ENCODE measurements at places on chromosomes 12 and 14.

DNA sequence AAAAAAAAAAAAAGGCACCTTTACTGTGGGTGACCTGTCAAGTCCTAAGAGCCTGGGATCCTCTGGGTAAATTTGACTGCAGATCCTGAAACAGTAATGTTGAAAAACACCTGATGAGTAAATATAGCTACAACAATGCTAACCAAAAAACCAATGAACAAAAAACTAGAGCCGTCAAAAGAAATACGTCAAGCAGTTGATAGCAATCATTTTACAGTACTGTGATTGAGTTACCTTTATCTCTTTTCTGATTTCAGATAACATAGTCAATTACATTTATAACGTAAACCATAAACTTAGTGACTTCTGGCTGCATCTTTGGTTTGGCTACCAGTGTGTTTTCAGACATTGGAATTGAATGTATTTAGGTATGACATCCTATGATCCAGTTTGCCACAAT, 6.1 kb upstream of the TMED2 start:
- no peak for DNase-seq

DNA sequence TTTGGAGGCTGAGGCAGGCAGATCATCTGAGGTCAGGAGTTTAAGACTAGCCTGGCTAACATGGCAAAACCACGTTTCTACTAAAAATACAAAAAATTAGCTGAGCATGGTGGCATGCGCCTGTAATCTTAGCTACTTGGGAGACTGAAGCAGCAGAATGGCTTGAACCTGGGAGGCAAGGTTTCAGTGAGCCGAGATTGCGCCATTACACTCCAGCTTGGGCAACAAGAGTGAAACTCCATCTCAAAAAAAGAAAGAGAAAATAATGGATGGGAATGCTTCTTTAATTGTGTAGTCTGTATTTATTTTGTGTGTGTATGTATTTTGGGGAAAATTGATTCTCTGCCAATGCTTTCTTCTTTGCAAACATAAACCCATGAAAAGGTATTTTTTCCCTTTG, 32.5 kb downstream of the SRGAP1 start:
- no peak for DNase-seq

DNA sequence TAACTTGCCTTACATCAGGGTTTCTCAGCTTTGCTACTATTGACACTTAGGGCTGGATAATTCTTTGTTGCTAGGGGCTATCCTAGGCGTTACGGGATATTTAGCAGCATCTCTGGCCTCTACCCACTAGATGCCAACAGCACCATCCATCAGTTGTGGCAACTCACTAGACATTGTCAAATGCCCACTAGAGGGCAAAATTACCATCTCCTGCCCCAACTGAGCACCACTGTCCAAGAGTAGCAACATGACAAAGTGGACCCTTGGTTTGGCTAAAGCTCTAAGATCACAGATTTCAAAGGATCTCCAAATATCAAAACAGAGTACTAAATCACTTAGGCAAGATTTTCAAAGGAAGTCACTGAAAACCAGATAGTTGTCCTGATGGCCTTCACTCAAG, 251.7 kb upstream of the TBX3 start:
- no peak for DNase-seq

- DNase-seq = no peak
Observed at GRCh38 chr12:109926016-109926415, 25.9 kb downstream of the TCHP start.

- DNase-seq = no peak
Observed at GRCh38 chr12:31560516-31560915, 30.4 kb downstream of the DENND5B start.

DNA sequence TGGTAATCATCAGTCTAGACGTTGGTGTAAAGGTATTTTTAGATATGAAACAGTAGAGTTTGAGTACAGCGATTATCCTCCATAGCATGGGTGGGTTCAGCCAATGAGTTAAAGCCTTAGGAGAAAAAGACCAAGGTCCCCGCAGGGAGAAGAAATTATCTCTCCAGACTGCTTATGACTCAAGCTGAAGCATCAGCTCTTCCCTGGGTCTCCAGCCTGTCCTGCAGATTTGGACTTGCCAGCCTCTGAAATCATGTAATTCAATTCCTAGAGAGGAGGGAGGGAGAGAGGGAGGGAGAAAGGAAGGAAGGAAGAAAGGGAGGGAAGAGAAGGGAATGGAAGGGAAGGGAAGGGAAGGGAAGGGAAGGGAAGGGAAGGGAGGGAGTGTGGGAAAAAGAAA, 12.0 kb upstream of the DTX1 start:
- no peak for DNase-seq

DNA sequence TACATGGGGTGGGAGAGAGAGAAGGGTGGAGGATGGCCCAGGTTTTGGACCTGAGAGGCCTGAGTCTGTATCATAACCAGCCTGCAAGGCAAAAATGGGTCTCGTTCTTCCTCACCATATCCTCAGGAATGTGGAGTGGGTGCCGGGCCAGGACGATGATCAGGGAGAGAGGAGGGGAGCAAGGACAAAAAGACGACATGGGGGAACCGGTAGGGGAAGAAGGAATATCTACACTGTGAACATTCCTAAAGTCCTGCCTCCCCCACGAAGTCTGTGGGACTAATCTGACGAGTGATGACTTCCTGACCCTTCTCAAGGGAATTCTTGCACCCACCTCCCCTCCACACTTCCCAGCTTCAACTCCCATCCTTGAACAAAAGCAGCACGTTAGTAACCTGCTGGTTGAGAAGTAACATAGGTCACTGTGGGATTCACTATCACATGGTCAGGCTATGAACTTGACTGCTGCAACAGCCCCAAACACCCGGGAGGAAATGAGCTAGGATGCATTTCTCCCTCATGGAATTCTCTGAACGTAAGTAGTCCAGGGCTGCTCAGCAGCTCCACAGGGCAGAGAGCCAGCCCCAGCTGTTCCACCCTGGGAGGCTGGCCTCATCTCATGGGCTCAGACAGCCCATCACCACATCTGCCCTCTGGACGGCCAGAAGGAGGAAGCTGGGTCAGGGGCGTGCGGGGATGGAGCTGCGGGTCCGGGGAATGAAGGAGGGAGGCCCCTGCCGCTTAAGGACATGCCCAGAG, 36.8 kb upstream of the VWF start:
- DNase-seq = no peak

- no peak for DNase-seq
Observed at GRCh38 chr12:90239732-90240260, 531.2 kb upstream of the ATP2B1 start.

DNA sequence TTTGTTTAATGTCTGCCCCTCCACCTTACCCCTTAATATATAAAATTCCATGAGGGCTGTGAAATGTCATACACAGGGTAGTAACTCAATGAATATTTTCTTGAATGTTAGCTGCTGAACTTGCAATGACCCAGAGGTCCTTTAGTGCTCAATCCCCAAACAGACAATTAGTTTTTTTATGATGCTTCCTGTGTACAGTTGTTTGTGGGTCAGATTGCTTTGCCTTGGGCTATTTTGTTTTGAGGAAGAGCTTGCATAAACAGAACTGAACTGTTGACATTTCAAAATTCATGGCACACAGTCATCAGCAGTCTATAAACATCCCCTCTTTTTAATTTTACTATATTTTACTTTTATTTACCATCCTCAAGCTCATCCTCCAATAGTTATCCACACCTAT, 820.5 kb upstream of the SEL1L start:
- DNase-seq = no peak

GRCh38 chr12:1161197-1161596, 170.2 kb downstream of the ERC1 start:
- DNase-seq = no peak

DNA sequence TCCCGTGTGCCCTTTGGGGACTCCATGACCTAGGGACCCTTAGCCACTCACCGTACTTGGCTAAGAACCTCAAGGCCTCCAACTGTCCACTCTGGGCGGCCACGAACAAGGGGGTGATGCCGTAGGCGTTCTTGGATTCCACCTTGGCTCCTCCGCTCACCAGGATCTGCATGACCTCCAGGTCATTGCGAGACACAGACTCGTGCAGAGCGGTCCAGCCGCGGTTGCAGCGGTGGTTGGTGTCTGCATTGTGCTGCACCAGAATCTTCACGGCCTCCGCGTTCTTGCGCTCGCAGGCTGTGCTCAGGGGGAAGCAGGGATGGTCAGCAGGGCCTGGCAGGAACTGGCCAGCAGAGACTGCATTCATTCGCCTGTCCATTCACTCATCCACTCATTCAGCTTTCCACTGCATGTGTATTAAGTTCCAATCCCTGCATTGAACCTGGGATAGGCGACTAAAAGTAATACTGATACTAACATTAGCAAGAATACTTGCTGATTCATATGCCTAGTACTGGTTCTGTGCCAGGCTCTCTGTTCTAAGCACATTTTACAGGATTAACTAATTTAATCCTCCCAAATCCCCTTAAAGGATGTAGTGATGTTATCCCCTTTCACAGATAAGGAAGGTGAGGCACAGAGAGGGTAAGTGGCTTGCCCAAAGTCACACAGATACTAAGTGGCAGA, 23.9 kb downstream of the FAM181A start:
- no peak for DNase-seq

- no peak for DNase-seq
Observed at GRCh38 chr12:6854036-6854435, 2.1 kb downstream of the USP5 start.

GRCh38 chr12:97535582-97535981, 73.0 kb downstream of the RMST start:
- DNase-seq = no peak

GRCh38 chr12:104686196-104686595, 229.4 kb downstream of the CHST11 start:
- DNase-seq = no peak

DNA sequence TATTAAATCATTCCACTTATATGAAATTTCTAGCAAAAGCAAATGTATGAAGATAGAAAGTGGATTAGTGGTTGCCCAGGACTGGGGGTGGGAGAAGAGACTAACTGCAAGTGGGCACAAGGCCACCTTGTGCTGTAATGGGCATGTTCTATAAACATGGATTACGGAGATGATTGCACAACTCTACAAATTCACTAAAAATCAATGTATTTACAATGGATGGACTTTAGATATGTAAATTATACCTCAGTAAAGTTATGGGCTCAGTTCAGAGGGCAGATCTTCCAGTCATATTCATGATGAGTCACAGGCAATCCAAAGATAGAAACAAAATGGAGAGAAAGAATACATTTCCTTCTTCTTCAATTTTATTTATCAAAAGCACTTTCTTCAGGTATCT, 173.9 kb downstream of the NDUFA12 start:
- DNase-seq = no peak

DNA sequence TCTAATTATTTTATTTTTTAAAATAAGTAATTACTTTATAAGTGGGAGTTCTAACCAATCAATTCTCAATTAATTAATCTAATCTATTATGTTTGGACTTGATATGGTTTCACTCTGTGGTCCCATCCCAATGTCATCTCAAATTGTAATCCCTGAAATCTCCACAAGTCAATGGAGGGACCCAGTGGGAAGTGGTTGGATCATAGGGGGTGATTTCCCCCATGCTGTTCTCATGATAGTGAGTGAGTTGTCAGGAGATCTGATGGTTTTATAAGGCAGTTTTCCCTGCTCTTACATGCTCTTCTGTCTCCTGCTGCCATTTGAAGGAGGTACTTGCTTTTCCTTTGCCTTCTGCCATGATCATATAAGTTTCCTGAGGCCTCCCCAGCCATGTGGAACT, 836.1 kb downstream of the GALC start:
- DNase-seq = no peak

GRCh38 chr12:6961278-6961694, 9.2 kb downstream of the PHB2 start:
- peak; percentile 84 for DNase-seq

DNA sequence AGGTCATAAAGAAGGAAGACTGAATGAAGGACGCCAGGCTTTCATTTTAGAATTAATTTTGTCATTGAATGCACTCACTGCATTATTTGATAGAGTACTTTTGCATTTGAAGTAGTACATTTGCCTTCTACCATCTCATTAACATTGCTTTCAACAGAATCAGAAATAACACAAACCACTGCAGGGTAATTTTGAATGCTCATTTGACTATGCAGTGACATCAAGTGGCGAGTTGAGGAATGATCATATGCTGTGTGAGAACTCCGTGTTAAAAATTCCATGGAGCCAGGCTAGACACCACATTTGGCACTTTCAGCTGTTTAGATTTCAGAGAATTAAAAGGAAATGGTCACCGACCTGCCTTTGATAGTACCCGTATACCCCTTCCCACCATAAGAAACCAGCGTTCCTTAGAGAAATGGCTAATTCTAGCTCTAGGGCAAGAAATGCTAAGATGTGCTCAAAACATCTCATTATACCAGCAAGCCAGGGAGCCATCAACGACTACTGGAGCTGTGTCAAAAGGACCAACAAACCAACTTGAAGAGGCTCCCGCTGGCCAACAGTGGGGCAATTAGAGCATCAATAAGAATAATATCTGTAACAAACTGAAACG, 16.5 kb downstream of the HEBP1 start:
- DNase-seq = no peak

GRCh38 chr12:128637642-128638606, 185.8 kb downstream of the SLC15A4 start:
- no peak for DNase-seq

GRCh38 chr14:56562883-56563282, 16.7 kb upstream of the TMEM260 start:
- DNase-seq = no peak

DNA sequence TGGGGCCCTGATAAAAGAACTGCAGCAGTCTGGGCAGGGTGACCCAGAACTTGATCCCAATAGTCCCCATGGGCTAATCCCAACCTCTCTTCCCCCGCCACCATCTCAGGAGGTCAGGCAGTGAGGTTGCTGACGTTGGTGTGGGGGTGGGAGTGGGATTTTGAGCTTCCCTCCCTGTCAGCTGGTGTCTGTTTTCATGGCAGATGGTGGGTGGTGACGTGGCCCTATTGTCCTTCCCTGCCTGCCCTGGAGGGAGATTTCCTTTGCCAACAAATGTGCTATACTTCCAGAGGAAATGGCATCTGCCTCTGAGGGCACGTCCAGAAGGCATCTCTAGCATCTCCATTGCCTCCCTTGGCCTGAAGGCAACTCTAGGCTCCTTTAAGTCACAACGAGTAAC, 37.7 kb downstream of the NEUROD4 start:
- no peak for DNase-seq

DNA sequence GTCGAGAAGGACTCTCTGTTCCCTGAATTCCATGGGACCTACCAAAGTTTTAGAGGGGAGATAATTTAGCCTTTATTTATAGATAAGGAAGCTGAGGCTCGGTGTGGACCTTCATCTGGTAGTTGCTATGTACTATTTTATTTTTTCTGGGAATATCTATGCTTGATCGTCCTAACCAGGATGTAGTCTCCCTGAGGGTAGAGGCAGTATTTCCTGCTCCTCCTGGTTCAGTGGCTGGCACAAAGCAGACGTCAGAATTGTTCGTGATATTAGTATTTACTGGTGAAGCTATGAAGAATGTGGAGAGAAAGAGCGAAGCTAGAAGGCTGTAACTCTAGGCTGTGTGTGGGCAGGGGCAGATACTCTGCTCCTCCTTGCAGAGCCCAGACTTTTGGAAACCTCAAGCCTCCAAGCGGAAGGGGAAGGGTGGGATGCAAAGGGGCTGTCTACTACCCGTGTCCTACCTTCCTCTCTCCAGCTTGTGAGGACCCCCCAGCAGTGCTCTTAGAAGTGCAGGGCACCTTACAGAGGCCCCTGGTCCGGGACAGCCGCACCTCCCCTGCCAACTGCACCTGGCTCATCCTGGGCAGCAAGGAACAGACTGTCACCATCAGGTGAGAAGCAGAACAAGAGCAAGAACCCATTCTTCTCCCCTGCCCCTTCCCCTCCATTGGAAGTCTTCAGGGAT, 1.4 kb downstream of the LRP10 start:
- DNase-seq = no peak

Measured in uterus (tissue), 4 donors.